ENCODE measurements at places on chromosomes 7 and 10. TPM values are rescaled to one million over a fixed set of nuclear protein-coding genes. Genes with fewer than 3 reads are reported as not detected.

DNA sequence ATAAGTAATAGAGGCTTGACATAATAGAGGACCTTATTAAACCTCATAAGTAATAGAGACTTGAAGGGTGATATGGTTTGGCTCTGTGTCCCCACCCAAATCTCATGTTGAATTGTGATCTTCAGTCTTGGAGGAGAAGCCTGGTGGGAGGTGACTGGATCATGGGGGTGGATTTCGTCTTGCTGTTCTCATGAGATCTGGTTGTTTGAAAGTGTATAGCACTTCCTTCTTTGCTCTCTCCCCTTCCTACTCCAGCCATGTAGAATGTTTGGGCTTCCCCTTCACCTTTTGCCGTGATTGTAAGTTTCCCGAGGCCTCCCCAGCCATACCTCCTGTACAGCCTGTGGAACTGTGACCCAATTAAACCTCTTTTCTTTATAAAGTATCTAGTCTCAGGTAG is 8.6 kb downstream of the KIFBP start:
- no peak for DNase-seq

DNA sequence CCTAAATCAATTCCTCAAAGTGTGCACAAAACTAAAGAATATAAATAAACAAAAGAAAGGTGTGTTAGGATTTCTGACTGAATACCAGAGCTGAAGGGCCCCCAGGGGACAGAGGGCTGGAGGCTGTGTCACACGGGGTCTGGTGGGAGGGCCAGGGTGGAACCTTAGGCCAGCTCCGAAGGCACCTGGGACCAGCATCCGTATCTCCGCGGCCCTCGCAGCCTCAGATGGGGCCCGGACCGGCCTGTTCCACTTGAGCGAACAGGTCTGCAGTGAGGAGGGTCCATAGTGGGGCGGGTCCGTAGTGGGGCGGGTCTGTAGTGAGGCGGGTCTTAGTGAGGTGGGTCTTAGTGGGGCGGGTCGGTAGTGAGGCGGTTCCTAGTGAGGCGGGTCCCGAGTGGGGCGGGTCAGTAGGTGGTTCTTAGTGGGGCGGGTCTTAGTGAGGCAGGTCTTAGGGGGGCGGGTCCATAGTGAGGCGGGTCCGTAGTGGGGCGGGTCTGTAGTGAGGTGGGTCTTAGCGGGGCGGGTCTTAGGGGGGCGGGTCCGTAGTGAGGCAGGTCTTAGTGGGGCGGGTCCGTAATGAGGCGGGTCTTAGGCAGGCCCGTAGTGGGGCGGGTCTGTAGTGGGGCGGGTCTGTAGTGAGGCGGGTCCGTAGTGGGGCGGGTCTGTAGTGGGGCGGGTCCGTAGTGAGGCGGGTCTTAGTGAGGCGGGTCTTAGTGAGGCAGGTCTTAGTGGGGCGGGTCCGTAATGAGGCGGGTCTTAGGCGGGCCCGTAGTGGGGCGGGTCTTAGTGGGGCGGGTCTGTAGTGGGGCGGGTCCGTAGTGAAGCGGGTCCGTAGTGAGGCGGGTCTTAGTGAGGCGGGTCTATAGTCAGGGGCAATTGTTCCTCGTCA is 15.1 kb downstream of the GPR146 start:
- no peak for DNase-seq

DNA sequence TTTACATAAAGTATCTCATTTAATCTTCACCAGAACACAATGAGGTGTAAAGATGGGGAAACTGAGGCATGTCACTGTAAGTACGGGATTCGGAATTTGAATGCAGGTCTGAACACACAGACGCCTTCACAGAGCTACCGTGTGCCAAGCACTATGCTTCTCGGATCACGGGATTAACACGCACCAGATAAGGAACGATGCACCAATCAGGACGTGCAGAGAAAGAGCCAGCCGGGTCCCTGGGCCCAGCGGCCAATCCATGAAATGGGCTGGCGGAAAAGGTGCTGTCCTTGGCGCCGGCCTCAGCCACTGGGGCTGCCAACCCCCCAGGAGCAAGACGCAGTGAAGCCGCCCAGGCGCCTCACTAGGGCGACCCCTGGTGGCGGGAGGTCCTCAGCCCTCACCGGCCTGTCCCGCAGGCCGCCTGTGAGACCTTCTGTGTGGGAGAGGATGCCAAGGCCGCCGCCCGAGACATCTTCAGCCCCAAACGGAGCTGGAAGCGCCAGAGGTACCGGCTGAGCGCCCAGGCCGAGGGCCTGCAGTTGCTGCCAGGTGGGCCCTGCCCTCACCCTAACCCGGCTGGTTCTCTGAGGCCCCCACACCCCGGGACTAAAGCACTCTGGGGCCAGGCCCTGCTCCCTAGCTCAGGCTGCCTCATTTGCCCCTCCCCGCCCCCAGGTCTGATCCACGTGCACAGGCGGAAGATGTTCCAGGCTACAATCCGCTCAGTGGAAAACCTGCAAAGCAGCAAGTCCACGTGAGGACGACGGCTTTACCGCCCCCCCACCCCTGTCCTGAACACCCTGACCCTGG is 15.6 kb downstream of the ATG9B start:
- DNase-seq: no peak

- no peak for DNase-seq
Observed at GRCh38 chr10:127996586-127996985, 89.7 kb downstream of the PTPRE start.

DNA sequence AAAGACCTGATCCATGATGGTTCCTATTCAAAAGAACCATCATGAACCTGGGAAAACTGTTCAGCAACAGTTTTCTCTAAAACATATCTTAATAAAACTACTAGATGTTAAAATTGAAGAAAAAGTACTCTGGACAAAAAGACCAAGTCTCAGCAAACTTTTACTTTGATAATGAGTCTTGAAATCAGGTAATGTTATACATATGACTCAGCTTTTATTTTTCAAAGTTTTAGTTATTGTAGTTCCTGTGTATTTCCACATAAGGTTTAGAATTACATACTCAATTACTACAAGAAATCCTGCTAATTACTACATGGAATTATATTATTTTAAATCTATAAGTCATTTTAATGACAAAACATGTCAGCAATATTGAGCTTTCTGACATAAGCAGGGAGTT is 42.2 kb downstream of the ZNF33B start:
- no peak for DNase-seq

GRCh38 chr7:69193061-69193460 is 405.2 kb upstream of the AUTS2 start:
- DNase-seq: no peak

The ADAMTS14 gene
- total RNA-seq: 3.0 TPM

- no peak for DNase-seq
Observed at GRCh38 chr7:37323966-37324365, 124.7 kb downstream of the ELMO1 start.

DNA sequence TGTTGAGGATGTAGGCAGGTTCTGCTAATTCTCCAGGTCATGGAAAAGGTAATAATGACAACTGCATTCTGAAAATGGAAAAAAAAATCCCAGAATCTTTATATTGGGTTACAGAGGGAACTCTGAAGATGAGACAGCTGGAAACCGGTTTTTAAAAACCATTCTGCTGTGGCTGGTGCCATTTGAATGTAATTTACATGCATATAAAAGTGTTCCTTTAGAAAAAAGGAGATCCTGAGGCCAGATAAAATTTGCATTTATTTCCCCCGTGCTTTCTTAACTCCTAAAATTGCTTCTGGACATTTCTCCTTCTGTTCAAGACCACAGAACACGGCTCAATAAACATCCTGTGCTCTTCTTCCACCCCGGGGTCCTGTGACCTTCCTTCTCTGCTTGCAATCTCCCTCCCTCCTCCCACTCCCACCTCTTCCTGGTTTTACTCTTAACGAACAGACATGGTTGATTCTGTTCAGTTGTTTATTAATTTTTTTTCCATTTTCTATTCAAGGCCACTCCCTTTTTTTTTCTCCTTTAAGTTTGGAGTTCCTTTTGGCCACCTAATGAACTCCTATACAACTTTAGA is 41.6 kb downstream of the SH2D4B start:
- DNase-seq: no peak

The PLEKHS1 gene
- not detected for total RNA-seq

DNA sequence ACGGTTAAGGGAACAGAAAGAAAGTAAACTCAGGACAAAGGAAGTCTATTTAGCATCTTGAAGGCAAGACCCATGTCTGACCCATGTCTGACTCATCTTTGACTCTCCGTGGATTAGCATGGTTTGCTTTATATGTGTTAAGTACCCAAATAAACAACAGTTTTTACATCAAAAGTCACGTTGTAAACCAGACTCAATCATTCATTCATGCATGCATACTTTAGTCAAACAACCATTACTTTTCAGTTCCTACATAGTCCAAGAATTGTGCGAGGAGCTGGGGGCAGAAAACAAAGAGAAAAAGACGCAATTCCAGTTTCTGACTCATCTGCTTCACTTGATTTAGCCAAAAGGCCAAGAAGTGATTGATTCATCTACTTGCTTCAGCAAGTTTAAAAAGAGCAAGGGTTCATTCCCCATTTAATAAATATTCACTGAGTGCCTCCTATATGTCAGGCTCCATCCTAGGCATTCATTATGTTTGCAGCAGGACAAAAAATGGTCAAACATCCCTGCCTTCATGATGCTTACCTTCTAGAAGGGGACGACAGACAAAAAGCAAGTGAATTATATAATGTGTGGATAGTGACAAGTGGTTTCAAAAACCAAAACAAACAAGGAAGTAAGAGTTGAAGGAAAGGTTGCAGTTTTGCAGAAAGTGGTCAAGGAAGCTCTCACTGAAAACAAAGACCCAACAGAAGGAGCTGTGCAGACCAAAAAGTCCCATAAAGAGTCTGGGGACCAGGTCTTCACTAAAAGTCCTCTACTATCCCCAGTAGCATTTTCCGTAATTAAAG is 116.2 kb downstream of the FAM107B start:
- no peak for DNase-seq

- no peak for DNase-seq
Observed at GRCh38 chr10:12774204-12774894, 227.2 kb downstream of the CCDC3 start.

DNA sequence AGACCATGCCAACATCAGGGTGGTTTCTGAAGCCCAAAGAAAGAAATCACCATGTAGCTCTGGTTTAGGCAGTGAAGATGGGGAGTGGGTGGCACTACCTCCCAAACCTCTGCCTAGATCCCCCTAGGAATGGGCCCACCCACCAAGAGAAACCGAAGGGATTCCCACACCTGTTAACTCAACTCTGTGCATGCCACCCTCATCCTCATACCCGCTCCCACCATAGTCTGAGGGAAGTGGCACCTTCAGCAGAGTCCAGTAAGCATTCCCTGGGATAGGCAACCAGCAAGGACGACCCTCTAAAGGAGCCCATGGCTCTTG is 1.7 kb upstream of the PLXNA4 start:
- DNase-seq: no peak

DNA sequence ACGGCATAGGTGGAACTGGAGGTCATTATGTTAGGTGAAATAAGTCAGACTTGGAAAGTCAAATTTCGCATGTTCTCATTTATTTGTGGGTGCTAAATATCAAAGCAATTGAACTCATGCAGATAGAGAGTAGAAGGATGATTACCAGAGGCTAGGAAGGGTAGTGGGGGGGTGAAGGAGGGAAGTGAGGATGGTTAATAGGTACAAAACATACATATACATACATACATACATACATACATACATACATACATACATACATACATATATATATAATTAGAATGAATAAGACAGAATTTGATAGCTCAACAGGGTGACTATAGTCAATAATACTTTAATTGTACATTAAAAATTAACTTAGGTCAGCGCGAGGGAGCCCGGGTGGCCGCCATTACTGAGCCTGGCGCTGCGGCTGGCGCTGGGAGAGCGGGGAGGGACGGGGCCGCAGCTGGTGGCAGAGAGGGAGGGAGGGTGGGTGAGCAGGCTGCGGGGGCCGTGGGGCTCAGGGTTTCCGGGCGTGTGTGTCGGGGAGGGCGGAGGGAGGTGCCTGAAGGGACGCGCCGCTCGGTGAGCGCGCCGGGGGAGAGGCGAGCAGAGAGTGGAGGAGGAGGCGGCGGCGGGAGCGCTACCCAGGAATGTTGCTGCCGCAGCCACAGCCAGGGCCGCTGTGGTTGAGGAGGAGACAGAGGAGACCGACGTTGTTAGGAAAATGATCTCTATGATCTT is 85.8 kb upstream of the EGFR start:
- no peak for DNase-seq

DNA sequence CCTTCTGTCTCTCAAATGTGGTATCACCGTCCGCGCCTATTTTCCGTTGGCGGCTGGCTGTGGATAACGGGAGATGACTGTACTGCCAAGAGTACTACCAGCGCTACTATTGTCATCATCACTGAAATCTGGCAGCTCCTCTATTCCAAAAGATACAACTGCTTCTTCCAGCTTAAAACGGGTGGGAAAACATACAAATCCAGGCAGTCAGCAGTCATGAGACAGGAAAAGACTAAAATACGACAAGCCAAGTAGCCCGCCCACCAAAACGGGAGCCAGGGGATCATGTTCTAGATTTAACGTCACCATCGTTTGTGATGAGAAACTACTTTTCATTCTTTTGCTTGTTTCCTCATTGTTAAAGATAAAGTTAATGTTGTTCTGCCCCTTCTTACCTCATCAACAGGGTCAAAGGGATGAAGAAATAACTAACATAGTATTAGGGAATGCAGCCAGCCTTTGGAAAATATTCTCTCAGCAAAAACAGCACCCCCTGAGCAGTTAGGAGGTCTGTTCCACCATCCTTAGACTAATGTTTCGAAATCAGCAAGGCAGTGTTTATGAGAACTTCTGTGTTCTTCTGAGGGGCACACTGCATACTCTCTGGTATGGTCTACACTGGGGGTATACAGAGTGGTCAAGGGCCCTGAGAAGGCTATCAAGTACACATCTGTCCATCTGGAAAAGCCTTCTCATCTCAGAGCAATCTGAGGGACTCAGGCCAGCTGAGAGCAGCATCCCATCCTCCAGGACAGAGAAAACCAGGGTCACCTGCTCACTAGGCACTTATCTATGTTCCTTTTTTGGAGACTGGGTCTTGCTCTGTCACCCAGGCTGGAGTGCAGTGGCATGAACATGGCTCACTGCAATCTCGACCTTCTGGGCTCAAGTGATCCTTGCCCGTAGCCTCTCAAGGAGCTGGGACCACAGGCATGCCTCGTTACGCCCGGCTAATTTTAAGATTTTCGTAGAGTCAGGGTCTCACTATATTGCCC is 47.5 kb downstream of the GNA12 start:
- no peak for DNase-seq

DNA sequence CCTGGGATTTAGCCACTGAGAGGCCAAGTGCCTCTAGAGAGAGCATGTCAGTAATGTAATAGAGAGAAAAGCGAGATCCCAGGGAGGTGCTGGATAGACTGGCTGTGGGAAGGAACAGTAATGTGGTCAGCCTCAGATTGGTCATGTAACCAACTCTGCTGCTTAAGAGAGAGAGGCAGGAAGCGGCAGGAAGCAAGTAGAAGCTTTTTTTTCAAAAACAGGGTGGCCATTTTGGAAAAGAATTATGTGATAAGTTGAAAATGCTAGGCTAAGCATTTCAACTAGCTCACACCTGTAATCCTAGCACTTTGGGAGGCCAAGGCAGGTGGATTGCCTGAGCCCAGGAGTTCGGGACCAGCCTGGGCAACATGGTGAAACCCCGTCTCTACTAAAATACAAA is 3.7 kb upstream of the PCOLCE start:
- no peak for DNase-seq

GRCh38 chr7:70679661-70680060 is 452.3 kb upstream of the GALNT17 start:
- no peak for DNase-seq
